ENCODE measurements at places on chromosomes 1 and 21.

DNA sequence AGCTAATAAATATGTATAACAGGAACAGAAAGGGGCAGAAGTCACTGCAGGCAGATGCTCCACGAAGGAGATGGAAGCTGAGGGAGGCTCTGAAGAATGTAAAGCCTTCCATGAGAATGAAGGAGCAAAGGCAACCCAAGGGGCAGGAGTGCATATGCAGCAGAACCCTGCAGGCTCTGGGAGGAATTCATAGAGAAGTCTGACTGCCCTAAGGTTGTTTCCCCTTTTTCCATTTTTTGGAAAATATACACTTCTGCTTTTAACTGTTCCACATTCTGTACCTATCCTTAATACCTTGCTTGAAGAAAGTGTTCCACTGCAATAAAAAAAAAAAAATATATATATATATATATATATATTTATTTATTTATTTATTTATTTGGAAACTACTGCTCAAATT lies 69.6 kb downstream of the CD34 start:
- DNase-seq, result no peak

DNA sequence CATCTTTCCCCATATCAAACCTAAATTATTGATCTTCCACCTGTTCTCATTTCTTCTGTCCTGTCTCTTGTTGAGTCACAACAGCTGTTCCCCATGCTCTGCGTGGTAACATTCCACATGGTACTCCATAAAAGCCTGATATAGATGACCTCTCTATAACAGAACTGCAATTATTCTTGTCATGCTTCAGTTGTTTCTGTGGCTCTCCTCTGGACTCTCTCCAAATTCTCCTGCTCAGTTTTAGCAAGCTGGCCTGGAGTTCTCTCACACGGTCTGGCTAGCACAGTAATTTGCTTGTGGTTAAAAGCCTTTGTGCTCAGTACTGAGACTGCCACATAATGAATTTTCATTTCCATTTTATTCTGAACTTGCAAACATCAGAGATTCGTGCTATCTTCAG lies 10.6 kb upstream of the LRRC39 start:
- no peak for DNase-seq

GRCh38 chr1:61056196-61056572 lies 26.2 kb upstream of the NFIA start:
- no peak for DNase-seq

DNA sequence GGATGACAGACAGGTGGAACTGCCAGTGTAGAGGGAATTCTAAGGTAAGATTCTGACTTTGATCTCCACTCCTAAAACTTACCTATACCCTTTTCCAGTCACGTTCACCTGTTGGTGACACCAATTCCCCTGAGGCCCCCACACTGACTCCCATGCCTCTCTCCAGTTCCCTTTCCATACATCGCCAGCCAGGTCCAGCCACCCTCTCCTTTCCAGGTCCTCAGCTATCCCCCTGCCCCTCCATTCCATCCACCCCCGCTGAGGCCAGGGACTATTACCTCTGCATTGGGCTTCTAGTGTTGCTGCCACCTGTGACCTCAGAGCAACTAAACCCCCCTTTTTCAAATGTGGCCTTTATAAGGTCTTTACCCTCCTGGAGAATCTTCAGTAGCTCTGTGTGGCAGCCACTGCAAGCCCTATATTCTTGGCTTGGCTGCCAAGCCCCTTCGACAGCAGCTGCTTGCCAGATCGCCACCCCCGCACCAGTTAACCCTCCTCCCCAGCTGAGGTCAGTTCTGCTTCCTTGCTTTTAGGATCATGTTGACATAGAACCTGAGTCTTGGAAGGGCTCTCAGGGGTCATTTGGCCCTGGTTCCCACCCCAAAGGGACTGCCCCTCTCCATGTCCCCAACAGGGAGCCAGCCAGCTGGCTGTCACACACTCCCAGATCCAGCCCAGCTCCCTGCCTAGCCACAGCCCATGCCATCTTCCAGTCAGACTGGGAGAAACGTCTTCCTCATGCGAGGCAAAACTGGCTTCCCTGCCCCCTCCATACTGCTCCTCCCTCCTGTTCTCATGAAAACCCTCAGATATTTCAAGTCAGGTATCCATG lies 14.7 kb downstream of the CSF1 start:
- peak; percentile 81 for DNase-seq

DNA sequence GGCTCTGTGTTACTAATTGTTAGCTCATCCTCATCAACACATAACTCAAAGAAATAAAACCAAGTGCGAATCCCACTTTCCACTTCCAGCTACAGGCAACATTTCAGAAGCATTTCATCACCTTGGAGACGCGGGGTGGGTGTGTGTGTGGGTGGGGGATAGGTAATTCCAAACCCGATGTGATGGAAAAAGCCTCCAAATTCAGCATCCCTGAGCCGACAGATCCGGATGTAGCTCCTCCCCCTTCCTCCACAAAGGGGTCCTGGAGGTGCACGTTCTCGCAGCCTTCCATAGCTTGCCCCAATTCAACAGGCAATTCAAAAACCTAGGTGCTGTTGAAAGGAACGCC lies 486 bp downstream of the HSPA13 start:
- no peak for DNase-seq

GRCh38 chr1:228219245-228219961 lies 11.6 kb downstream of the OBSCN start:
- DNase-seq, result no peak

DNA sequence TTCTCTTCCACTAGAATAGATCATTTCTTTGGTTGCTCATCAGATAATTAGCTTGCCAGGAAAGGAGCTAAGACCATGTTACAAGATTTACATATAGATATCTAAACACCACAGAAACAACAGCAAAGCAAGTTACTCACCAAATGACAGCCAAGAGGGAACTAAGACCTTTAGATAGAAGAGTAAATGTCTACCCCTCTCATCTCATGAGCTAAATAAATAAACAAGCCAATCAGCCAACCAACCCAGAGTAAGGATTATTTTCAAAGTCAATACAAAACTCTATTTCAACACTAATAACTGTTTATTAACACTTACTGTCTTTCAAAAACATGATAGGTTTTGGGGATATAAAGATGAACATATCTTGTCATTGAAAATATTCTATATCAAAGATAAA lies 474.7 kb downstream of the LMO4 start:
- DNase-seq, result no peak

DNA sequence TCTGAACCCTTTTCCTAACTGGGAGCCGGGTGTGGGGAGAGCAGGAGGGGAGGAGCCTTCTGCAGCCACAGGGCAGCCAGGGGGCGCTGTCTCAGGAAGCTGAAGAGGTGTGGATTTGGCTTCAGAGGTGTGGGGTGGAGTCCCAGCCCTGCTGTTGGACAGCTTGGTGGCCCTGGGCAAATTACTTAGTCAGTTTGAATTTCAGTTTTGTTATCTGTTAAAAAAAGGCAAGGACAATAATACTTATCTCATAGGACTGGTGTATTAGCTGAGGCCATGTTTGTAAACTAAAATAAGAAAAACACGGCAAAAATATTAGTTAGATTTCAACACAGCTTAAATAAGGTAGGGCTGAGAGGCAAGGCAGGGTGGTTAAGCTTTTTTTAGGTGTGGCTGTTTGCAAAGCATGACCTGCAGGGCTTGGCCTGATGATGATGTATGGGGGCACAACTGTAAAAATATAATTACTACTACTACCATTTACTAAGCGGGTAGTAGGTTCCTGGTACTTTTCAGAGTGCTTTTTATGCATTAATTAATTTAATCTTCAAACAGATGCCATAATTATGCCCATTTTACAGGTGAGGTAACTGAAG lies 111.8 kb downstream of the PLXNA2 start:
- DNase-seq, result peak; percentile 71

- no peak for DNase-seq
These were observed 195.7 kb upstream of the ADGRL2 start for GRCh38 chr1:81605023-81605422.

GRCh38 chr1:94884106-94884505 lies 42.8 kb downstream of the CNN3 start:
- DNase-seq, result no peak

DNA sequence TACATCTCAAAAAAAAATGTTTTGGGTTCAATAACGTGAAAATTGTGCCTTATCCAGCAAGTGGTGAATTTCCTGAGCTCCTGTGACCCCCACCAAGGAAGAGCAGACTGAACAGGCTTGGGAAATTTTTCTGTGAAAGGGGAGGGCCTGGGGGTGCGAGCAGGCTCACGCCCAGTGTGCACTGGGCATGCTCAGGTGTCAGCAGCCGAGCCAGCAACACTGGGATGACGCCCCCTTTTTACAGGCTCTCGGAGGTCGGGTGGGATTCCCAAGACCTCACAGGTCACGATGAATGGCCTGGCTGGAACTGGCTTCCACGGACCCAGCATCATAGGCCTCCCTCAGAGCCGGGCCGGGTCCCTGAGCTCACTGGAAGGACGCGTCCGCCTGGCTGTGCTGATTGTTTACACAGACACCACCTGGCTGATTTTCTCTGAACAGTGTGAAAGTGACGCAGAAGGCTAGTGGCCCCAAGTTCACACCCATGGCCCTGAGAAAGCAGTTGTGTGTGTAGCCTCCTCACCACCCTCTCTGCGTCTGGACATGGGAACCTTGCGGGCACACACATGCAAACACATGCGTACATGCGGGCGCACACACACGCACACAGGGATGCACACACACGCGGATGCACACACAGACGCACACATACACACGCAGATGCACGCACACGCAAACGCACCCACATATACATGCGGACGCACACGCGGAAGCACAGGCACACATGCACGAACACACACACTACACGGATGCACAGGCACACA lies 9.2 kb downstream of the CSTB start:
- no peak for DNase-seq

- DNase-seq, result no peak
These were observed 25.2 kb downstream of the CHD1L start for GRCh38 chr1:147267711-147268110.

DNA sequence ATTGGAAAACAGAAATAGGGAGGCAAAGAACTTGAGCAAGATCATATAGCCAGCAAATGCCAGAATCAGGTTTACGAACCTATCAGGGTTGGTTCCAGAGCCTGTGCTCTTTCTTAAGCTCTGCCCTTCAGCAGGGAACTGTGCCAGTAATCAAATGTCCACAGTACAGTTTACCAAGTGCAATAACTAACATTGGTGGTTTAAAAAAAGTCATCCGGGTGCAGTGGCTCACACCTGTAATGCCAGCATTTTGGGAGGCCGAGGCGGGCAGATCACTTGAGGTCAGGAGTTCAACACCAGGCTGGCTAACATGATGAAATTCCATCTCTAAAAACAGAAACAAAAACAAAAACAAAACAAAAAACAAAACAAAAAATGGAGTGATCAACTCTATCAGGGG lies 182.7 kb downstream of the LMX1A start:
- DNase-seq, result no peak

GRCh38 chr1:38502758-38503157 lies 356.8 kb downstream of the RRAGC start:
- DNase-seq, result no peak

DNA sequence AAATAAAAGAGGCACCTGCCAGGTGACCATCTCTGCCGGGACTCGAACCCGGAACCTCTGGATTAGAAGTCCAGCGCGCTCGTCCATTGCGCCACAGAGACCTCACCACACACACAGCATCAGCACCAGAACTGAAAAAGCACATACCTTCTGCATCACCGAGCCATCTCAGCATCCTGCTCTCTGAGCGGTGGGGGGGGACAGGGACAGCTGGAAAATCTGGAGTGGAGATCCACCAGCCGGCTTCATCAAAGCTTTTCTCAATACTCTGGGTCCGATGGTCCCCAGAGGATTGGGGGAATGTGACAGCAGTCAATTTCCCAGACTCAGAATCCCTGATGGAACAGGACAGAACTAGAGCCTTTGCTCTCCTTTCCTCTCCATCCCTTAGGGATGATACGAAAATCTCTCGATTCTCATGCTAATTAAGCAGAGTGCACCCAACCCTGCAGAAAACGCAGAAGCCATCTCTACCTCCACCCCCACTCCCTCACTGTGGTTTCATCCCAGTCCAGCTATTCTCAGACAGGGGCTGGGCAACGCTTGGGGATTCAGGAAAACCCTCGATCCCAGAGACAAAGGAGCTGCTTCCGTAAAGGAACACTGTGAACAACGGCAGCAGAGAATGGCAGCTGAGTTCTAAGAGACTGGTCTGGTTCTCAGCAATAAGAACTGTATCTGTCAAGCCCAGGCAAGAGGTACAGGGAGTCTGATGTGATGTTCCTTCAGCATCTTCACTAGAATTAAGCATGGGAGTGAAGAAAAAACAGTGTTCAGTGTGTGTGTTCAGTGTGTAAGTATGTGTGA lies 29.6 kb upstream of the CADM3 start:
- no peak for DNase-seq

GRCh38 chr1:200749090-200749489 lies 10.4 kb downstream of the CAMSAP2 start:
- no peak for DNase-seq

GRCh38 chr1:212589446-212589845 lies 19.1 kb upstream of the ATF3 start:
- no peak for DNase-seq

- DNase-seq, result no peak
These were observed 126.9 kb downstream of the COQ8A start for GRCh38 chr1:227066999-227067398.

GRCh38 chr1:117638759-117639158 lies 32.9 kb downstream of the TENT5C start:
- DNase-seq, result peak; percentile 29

DNA sequence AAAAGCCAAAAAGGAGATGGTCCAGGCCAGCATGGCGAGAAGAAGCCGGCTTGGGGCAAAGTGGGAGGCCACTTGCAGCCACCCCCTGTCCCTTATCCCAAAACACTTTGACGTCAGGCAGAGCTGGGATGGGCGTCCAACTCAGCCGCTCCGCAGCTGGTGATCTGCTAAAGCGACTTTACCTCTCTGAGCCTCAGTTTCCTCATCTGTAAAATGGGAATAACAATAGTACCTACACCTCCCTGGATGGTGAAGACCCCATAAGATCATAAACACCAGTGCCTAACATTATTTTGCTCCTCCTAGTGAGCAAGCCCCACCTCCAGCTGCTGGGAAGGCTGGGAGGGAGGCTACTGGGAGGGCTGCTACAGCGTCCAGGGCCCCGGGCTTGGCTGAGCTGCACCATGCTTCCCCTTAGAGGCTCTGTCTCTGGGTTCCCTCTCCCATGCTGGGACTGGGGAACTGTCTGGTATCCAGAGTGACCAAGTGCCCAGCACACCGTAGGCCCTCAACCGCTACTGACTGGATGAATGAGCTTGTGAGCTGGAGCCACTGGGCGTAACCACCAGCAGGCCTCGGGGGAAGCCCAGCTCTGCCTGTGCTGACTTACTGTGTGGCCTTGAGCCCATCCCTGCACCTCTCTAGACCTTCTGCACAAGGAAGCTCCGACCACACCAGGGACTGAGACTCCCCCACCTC lies 18.3 kb downstream of the IFFO2 start:
- no peak for DNase-seq

- no peak for DNase-seq
These were observed 22.4 kb upstream of the ABCD3 start for GRCh38 chr1:94395748-94396309.

- DNase-seq, result no peak
These were observed 6.9 kb downstream of the MAPKAPK2 start for GRCh38 chr1:206691604-206692003.

Measured in lower leg skin (tissue), 4 donors.